Dorsolateral prefrontal cortex (tissue), 122 donors: ENCODE measurements at places on chromosomes 7 and 10.

DNA sequence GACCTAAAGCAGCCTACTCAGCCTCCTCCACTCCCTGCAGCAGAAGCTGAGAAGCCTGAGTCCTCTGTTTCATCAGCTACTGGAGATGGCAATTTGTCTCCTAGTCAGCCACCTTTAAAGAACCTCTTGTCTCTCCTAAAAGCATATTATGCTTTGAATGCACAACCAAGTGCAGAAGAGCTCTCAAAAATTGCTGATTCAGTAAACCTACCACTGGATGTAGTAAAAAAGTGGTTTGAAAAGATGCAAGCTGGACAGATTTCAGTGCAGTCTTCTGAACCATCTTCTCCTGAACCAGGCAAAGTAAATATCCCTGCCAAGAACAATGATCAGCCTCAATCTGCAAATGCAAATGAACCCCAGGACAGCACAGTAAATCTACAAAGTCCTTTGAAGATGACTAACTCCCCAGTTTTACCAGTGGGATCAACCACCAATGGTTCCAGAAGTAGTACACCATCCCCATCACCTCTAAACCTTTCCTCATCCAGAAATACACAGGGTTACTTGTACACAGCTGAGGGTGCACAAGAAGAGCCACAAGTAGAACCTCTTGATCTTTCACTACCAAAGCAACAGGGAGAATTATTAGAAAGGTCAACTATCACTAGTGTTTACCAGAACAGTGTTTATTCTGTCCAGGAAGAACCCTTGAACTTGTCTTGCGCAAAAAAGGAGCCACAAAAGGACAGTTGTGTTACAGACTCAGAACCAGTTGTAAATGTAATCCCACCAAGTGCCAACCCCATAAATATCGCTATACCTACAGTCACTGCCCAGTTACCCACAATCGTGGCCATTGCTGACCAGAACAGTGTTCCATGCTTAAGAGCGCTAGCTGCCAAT lies 202.2 kb downstream of the ZEB1 start:
- no peak for DNase-seq

DNA sequence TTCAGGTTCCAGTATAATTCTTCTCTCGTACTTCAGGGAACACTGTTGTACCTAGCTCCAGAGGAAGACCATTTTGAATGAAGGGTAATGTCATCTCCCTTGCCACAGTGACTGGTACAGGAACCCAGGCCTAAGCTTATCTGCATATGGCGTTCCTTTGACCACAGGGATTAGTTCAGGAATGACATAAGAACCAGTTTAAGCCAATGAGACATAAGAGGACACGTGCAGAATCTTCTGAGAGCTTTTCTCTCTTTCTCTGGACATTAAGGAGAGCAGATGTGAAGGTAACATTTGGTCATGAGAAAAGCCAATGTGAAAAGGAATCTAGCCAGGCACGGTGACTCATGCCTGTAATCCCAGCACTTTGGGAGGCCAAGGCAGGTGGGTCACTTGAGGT lies 21.8 kb upstream of the HIBADH start:
- no peak for DNase-seq

- DNase-seq, result no peak
Observed at GRCh38 chr10:58086144-58086762, 181.4 kb downstream of the IPMK start.

GRCh38 chr10:63751836-63752235 lies 230.6 kb downstream of the REEP3 start:
- DNase-seq, result no peak

- DNase-seq, result no peak
Observed at GRCh38 chr7:157576415-157576814, 239.6 kb downstream of the DNAJB6 start.

- DNase-seq, result no peak
Observed at GRCh38 chr10:29032169-29032568, 256.7 kb upstream of the LYZL1 start.

- DNase-seq, result no peak
Observed at GRCh38 chr7:7816084-7816483, 97.7 kb upstream of the RPA3 start.

GRCh38 chr7:135083005-135083404 lies 64.9 kb upstream of the TMEM140 start:
- DNase-seq, result no peak

DNA sequence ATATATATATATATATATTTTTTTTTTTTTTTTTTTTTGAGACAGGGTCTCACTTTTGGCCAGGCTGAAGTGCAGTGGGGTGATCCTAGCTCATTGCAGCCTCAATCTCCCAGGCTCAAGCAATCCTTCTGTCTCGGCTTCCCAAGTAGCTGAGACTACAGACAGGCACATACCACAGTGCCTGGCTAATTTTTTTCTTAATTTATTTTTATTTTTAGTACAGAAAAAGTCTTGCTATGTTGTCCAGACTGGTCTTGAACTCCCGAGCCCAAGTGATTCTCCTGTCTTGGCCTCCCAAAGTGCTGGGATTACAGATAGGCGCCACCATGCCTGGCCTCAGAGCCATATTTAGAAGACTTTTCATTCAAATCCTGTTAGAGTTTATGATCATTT lies 79.6 kb downstream of the PRTFDC1 start:
- DNase-seq, result no peak

- DNase-seq, result no peak
Observed at GRCh38 chr7:154928136-154929005, 74.6 kb downstream of the PAXIP1 start.
